ENCODE measurements at places on chromosomes 4 and X.

DNA sequence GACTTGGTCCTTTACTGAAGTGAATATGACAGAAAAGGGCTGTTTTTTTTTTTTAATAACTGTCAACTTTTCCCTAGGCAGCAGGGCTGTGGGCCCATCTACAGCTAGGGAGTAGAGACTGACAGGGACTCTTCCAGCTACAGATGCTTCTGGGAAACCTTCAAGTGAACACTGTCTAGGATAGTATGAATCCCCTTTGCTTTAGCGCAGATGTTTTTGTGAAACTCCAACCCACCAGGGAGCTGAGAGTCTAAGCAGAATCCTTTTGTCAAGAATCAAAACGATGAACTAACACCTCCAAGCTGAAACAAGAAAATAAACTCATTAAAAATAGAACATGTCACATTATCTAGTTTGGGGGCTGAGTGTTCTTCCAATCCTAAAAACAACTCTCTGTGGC, 219.7 kb upstream of the FGF13 start:
- no peak for DNase-seq

DNA sequence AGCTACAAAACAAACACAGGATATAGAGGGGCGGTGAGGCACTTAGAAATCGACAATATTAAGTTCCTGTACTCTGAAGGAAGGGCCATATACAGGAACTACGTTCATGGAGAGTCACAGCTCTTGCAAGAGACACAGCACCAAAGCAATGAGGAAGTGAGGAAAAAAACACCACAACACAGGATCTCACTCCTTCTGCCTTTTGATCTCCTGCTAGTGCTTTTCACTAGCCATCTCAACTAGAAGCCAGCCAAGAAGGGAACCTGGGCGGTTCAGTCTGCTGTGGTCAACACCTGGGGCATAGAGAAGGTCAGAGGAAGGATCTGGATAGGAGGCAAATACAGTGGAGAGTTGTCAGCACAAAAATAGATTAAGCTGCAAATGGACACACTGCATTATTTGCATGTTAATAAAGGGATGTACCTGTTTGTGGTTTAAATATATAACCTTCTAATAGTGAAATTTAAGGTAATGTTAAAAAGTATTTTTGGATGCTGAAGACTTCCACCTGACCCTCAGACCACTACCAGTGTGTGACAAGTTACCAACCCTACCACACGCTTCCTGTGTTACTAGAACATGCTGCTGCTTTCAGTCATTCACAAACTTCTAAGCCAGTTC, 104.6 kb downstream of the DTHD1 start:
- DNase-seq, result peak; percentile 65

- no peak for DNase-seq
Observed at GRCh38 chr4:8830056-8830455, 41.6 kb downstream of the HMX1 start.

GRCh38 chrX:79161655-79162054, 17.2 kb downstream of the GPR174 start:
- peak; percentile 79 for DNase-seq

GRCh38 chrX:44178274-44179053, 165.0 kb downstream of the EFHC2 start:
- no peak for DNase-seq

GRCh38 chrX:13248867-13249486, 70.9 kb downstream of the ATXN3L start:
- DNase-seq, result no peak

GRCh38 chrX:106613277-106613676, 1.5 kb downstream of the RADX start:
- DNase-seq, result no peak

DNA sequence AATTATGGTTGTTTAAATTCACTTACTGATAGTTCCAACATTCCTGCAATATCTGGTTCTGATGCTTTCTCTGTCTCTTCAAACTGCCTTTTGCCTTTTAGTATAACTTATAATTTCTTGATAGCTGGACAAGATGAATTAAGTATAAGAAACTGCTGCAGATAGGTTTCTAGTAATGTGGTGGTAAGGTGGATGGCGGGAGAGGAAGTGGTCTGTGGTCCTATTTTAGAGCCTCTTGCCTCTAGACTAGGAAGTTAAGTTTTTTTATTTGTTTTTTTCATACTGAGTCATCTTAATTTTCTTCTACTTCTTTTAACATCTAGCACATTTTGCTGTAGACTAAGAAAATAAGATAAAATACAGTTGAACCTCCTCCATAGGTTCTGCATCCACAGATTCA, 310.0 kb downstream of the SLITRK2 start:
- DNase-seq, result no peak

DNA sequence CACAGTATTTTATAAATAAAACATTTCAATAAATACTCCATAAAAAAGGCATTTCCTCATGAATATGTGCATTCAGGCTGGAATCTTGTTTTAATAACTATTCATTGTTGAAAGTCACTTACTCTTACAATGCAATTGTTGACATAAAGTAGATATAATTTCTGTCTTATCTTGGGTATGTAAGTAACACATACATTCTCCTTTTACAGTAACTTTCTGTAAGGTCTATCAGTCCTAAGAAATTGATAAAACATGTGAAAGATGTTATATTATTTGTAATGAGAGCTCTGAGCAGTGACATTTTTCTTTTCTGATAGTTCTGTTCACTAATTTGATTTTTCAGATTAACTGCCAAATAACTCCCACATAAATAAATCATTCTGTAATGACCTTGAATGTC, 1249.2 kb downstream of the STIM2 start:
- DNase-seq, result no peak

- no peak for DNase-seq
Observed at GRCh38 chrX:128883650-128884049, 639.6 kb downstream of the SMARCA1 start.

GRCh38 chr4:142098900-142099545, 462.6 kb downstream of the IL15 start:
- no peak for DNase-seq

GRCh38 chrX:3290561-3290960, 55.9 kb downstream of the MXRA5 start:
- DNase-seq, result no peak

DNA sequence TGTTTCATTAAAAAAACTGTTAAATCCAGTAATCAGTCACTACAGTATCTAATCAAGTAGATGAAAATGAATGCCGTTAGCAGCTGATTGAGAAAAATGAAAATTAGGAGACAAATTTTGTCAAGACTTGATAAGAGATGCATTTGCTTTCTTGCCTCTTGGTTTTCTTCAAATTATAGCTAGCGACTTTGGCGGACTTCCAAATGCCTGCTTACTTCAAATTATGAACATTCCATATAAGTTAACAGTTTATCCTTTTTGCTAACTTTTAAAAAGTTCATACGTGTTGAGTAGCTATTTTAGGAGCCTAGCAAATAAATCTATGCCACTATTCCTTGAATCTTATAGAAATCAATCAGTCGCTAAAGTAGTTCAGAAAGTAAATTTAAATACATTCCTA, 58.8 kb downstream of the PPP4R3C start:
- DNase-seq, result no peak

GRCh38 chr4:77342170-77342810, 185.3 kb downstream of the CCNG2 start:
- no peak for DNase-seq

DNA sequence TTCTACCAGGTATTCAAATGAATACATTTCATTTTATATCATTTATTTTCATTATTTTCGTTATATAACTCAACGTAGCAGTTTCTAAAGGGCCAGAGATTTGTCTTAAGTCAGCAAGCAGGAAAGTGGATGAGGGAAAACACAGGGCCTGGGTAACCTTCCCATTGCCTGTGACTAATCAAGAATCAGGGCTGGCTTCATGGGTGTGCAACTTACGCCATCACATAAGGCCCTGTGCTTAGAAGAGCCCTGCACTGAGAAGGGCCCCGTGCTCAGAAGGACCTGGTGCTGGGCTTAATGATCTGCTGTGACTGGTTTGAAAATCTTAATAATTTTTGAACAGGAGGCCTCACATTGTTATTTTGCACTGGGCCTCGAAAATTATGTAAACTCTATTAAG, 65.4 kb upstream of the FAM9C start:
- DNase-seq, result no peak

GRCh38 chr4:8709729-8710360, 117.3 kb downstream of the CPZ start:
- DNase-seq, result no peak

DNA sequence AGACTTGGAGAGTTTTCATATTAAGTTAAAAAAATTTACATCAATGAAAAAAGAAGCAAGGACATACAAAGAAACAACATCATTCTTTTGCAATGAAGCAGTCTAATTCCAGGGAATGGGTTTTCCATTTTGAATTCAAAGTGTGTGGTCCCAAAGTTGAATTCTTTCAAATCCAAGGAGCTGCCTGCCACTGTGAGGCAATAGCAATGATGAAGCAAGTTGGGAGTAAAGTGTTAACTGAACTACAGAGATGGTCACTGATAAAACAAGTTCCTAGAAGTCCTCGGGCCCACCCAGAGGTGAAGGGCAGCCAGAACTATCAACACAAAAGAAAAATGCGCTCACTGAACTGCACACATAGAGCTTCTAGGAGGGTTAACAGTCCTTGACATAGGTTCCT, 115.9 kb downstream of the RAB28 start:
- DNase-seq, result no peak

DNA sequence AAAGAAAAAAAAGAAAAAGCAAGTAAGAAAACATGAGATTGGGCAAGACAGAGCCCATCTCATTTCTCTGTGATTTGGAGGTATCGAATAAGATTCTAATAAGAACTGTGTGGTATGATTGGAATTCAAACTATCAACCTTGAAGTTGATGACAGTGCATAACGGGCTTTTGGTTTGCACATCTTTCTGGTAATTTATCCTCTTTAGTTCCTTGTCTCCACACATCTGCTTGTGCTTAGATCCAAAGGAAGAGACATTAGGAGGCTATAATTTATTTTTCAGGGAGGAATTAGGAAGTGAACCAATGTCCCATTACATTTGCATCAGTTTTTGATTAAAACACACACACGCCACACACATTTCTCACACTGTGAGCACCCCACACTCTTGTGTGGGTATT, 149.9 kb downstream of the ARSF start:
- DNase-seq, result no peak

GRCh38 chr4:181661923-181662322, 581.3 kb upstream of the TENM3 start:
- no peak for DNase-seq

DNA sequence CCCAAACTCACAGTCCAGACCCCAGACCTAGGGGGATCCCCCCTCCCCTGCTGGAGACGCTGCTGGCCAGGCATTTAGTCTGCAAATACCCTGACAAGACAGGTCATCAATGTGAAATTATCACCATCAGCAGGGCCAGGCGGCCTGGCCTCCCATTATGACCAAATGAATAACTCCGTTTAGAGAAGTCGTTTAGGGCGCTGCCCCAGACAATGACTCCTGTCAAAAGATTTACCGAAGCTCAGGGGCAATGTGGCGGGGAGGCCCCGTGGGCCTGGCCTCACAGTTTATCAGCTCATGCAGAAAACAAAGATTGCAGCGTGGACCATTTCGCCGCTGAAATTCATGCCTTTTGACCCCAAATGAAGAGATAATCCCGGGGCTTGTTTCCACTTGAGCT, 76.5 kb downstream of the HMX1 start:
- DNase-seq, result no peak

GRCh38 chr4:164771088-164771487, 17.2 kb downstream of the SMIM31 start:
- no peak for DNase-seq

GRCh38 chr4:8542776-8543525, 37.2 kb upstream of the GPR78 start:
- no peak for DNase-seq

GRCh38 chr4:16082041-16082425, 1.8 kb downstream of the PROM1 start:
- no peak for DNase-seq

DNA sequence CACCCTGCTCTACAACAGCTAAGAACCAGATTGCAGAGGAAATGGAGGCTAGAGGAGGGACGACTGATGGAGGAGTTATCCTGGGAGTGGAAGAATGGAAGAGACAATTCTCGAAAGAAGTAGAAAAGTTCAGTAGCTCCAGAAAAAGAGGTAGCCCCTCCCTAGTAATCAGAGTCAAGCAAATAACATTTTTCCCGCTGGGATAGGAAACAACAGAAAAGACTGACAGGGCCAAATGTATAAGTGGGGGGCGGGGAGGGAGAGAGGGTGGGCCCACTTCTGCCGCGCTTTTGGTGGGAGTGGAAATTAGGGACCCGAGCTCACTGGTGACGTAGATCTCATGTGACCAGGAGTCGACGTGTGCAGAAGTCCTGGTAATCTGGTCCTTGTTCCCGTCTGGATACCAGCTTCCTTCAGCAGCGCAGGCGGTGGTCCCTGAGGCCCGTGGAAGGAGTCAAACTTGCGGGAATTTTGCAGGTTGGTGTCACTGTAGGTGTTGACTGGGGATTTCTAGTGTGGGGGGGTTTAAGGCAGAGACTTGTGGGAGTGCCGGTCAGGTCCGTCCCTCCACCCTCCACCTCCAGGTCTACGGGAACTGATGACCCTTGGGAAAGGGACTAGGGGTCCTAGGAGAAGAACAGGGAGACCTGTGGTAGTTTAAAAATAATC, at the start of gene TCEAL9:
Gene TCEAL9, plus strand, starts transcription at position 377 of the 669 bp plus-strand sequence. CDS start 1,179 bp downstream, outside the sequence.
- DNase-seq, result no peak

- DNase-seq, result no peak
Observed at GRCh38 chr4:45007508-45007907, 281.2 kb upstream of the GNPDA2 start.

GRCh38 chrX:31038575-31039326, 33.1 kb downstream of the FTHL17 start:
- no peak for DNase-seq

- no peak for DNase-seq
Observed at GRCh38 chr4:78543424-78544125, 8.0 kb upstream of the ANXA3 start.

GRCh38 chr4:54668014-54668611, 10.4 kb downstream of the KIT start:
- no peak for DNase-seq

GRCh38 chrX:134371133-134371532, 88.8 kb upstream of the HPRT1 start:
- DNase-seq, result no peak

GRCh38 chr4:184328022-184328736, 110.5 kb upstream of the ENPP6 start:
- no peak for DNase-seq

DNA sequence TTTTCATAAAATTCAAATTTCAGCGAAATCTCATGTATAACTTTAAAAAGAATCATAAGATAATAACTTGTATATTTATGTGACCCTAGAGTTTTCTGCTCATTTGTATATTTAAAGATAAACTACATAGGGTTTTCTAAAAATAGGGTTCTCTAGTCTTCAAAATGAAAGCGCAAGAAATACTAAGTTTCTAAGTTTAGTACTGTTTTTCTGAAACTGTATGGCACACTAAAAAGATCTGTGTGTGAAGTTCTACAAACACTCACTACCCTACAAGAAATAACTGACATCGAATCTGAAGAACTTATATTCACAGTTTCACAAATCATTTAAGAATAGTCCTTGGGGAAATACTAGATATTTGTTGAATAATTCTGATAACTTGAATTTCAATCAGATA, 38.7 kb upstream of the NDST4 start:
- DNase-seq, result no peak

DNA sequence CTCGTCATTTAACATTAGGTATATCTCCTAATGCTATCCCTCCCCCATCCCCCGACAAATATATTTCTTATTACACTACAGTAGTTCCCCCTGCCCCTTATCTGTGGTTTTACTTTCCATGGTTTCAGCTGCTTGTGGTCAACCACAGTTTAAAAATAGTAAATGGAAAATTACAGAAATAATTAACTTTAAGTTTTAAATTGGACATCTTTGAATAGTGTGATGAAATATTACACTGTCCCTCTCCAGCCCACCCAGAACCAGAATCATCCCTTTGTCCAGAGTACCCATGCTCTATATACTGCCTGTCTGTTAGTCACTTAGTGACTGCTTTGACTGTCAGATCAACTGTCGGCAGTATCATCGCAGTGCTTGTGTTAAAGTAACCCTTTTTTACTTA, 47.4 kb upstream of the VEGFC start:
- DNase-seq, result no peak

Measured in CD4-positive, alpha-beta T cell treated with Interleukin-6 at 100 ng/mL for 8 hours (primary cell).